ENCODE measurements at places on chromosomes 2 and 18.

DNA sequence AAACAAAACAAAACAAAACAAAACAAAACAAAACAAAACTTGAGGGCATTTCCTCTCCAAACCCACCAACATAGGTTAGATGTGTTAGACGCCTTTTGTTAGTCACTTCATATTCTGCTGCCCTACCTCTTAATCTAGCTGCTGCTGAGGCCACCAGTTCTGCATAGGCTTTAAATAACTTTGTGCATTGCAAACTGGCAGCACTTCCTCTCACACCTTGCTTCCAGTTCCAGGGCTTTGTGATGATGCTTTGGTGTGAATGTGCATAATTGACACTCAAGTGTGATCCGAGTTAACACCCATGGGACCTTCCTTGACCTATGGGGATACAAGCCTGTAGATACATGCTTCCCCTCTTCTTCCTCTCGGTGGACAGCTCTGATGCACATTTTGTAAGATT is 2.3 kb upstream of the SERPINB11 start:
- no peak for DNase-seq

- no peak for DNase-seq
Measured at GRCh38 chr2:48471048-48471474, 58.9 kb upstream of the STON1 start.

DNA sequence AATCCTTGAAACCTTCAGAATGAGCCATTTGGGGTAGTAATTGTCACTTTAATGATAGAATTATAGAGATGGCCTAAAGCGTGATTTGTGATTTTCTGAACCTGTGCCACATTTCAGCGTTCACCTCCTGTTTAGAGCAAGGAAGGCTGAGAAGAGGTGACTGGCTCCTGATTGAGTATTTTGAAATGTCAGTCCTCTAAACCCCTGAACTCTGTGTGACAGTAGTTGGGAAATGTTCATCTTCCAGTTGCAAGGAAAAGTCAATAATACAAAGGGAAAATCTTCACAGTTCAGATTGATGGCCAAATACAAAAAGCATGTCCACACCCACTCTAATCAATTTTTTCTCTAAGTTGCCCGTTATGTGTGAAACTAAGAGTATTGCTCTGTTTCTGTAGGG is 305.2 kb downstream of the ARHGAP15 start:
- DNase-seq = no peak

DNA sequence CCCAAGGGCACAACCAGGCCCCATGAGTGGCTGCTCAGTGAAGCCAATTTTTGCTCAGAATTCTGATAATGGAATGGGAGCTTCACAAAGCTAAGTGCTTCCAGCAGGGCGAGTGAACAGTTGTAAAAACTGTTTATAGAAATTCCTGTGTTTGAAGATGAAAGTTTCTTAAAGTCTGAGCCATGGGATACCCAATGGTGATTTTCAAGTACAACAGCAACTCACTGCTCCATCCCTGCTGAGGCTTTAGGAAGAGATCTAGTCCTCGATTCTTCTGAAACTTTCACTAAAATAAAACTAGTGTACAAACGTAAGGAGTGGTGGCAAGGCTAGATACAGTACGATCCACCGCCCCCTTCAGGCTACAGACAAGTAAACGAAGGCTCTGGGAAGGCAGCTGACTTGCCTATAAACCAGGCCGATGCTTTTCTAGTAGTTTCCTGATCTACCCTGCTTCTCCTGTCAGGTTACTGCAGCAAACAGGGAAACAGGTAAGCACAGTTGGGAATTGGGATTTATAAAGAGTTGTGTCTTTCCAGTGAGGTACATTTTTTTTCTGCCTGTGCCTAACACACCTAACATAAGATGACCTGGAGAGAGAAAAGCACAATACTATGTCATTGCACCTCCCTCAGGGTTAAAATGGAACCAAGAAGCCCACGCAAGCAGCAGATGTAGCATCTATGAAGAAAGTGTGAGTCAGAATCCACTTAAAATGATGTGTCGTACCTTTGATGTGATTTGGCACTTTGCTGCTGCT is 108.7 kb downstream of the UXS1 start:
- DNase-seq = peak; percentile 48

GRCh38 chr2:150732064-150732463 is 244.6 kb upstream of the RND3 start:
- no peak for DNase-seq

DNA sequence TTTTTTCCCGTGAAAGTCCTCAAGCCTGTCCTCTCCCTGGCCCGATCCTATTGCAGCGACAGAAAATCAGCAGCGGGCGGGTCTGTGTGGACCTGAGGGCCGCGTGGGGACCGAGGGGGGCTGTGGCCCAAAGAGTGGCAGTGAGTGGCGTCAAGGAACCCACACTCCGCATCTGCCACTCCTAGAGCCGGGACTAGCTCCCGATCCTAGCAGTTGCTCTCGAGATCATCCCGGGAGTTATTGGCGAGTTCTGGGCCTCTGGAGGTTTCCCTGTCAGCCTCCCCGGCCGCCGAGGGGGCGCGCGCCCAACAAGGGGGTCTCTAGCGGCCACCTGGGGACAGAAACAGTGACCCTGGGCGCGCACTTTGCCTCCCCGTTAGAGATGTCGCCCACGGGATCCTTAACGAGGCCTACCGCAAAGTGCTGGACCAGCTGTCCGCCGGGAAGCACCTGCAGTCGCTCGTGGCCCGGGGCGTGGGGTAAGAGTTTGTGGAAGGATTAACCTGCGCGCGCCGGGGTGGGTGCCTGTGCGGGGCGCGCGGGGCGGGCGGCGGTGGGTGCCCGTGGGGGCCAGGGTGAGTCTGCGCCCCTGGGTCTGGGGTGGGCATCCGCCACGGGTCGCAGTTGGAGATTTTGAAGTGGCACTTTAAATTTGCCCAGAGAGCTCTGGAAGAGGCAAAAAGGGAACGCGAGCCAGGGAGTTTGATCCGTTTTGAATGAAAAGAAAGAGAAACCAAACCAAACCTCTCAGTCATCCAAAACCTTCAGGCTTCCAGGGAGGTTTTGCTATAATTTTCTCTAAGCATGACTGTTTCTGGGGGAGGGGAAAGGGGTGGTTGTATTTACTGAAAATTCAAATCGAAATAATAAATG is 3.5 kb downstream of the ADCYAP1 start:
- no peak for DNase-seq

DNA sequence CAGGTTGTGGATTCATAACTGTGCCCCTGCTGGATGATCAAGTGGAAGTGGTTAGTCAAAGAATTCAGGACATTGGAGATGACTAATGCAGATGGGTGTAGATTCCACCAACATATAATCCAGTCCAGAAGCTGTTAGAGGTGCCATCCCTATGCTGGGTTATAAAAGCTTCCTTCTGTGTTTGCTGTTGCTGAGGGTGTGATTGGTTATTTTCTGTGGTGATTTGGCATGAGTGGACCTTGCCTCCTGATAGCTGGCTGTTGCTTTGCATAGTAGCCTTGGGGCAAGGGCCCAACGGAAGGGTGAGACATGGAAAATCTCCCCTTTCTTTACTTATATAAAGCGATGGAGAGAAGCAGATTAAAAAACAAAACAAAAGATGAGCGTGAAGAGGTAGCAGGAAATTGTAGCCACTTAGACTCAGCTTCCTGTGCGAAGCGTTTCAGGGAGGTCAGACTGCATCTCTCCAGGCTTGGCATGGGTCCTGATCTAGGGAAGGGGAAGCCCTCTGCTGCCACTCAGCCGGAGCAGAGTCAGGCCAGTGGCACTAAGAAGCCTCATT is 190.4 kb downstream of the FMNL2 start:
- no peak for DNase-seq

DNA sequence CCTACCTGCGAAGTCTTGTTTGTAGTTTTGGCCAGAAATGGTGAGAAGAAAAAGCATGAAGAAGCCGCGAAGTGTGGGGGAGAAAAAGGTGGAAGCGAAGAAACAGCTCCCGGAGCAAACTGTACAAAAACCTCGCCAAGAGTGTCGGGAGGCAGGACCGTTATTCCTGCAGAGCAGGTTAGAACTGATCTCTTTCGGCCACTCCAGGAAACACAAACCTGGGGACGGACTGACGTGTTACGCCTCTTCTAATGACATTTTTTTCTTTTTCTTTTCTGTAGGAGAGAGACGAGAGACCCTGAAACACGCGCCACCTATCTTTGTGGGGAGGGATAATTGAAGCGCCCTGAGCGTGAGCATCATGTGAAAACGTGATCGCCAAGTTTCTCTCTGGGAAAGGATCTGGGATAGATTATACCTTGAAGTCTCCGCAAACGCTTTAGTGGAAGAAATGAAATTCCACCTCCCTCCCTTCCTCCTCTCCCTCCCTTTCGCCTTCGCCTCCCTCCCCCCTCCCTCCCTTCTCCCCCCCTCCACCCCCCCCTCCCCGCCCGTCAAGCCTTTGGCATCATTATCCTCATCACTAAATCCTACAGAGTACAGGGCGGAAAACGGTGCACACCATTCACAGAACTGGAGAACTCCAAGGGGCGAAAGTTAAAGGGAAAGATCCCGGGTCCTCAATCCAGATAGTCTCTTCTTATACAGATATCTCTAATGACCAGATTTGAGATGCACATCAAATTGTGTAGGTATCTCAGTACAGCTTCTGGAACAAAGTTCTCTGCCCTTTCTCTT is at the start of gene ZEB2:
Gene ZEB2 (minus strand): TSS at position 186 of the 798 bp plus-strand sequence. CDS start 2,769 bp downstream, outside the sequence.
- DNase-seq = peak; percentile 41

DNA sequence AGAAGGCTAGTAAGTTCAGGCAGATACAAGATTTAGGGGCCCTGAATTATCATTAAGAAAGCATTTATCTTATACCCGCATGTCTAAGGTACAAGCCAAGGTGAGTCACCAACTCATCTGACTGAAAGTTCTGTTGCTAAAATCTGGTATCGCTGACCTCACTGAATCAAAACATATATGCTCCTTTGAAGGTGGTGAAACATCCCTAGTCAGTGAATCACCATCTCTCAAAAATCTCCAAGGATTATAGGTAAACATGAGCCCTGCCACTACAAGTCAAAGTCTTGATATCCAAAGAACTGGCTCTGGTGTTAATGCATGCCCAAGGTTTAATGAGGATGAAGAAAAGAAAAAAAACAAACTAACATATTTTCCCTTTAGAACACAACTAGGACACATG is 43.5 kb downstream of the IRS1 start:
- DNase-seq = no peak

GRCh38 chr18:58186258-58186948 is 142.4 kb downstream of the NEDD4L start:
- no peak for DNase-seq

- no peak for DNase-seq
Measured at GRCh38 chr2:127097471-127097765, 9.5 kb downstream of the BIN1 start.

- DNase-seq = no peak
Measured at GRCh38 chr2:239763433-239764097, 261.6 kb downstream of the NDUFA10 start.

DNA sequence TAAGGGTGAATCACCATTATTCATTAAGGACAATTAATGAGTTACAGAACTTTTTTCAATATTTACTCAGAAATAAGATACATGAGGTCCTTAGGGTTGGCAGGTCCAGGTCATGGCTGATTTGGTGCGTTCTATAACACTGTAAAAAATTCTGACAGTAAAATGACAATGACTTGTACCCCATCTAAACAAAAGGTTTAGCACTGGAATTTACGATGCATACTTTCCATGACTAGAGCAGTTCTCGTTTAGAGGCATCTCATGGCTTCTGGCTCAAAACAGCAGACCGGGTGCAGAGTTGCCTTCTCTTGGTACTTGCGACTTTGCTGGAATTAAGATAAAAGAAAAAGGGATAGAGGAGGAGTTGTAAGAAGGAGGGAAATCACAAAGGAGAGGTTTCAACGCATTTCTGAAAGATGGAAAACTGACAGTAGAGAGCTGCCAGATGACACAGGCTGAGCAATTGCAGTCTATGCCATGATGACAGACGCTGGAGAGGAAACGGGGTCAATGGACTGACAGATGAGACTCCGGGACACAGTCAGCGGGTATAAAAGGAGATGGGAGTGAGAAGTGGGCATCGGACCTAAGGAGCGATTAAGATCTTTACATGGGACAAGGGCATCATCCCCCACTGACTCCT is 4.1 kb upstream of the CYS1 start:
- no peak for DNase-seq

GRCh38 chr2:27065128-27065527 is 6.3 kb downstream of the OST4 start:
- no peak for DNase-seq

DNA sequence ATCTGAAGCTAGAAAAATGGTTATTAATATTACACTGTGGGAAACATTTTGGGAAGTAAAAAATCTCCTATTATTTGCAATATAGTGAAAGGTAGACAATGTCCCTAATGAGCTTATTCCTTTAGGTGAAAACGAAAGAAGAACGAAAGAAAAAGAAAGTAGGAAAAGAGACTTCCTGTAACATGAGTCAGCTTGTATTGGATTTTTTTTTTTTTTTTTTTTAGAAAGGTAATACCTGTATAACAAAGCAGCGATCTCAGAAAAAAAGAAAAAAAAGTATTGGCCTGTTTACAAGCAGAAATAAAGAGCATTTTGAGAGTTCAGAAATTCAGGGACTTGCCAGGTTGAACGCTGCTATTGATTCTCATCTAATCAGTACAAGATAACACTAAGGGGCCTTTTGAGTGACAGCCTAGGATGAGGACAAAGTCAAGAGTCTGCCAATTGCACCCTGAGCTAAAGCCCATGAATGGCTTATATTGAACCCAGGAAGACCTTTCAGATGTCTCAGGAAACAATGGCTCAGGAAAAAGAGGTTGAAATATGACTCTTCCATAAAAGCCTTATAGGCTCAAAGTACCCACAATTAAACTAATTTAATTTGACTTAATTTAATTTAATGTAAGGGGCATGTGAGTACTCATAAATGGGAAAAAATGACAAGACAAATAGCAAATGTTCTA is 615.6 kb upstream of the CDH2 start:
- DNase-seq = no peak

DNA sequence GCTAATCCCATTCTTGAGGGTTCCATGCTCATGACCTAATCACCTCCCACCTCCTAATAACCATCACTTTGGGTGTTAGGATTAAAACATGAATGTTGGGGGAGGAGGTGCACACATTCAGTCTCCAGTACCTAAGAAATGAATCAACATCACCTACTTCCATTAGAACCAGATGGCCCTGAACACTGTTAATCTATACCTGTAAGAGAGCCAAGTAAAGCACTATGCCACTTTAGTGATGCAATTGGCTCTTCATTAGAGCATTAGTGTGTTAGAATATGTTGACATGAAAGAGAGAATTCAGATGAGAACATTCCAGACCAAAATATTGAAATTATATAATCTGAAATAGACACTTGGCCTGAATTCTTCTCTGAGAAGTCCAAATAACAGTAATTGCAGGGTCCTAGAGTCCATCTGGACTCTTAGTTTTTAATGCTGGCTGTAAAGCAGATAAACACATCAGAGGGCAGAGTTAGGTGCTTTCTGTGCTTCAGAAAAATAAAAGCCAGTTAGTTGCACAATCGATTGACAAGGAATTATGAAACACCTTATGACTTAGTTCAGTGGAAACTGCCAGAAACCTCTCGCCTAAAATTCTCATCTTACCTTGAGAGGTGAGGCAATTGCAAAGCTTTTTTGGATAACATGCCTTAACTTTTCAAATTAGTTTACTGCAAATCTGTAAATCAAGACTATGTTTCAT is 923.7 kb downstream of the SLC4A3 start:
- no peak for DNase-seq
